ENCODE measurements at places on chromosomes 1 and 21. TPM values are rescaled to one million over a fixed set of nuclear protein-coding genes. Genes with fewer than 3 reads are reported as not detected.

Gene CBR3
- total RNA-seq = 9.7 TPM

Gene UTS2
- total RNA-seq = 0.19 TPM

Gene OLFML3
- total RNA-seq = 0.20 TPM

Gene SZT2
- 27.6 TPM for total RNA-seq

Gene BRINP3
- not detected for total RNA-seq

Gene KIF2C
- total RNA-seq = 71.0 TPM

Gene KRTAP12-2
- total RNA-seq = not detected

Gene OR11L1
- total RNA-seq = not detected

Gene ERRFI1
- 1.4 TPM for total RNA-seq

Gene NECTIN4
- 0.16 TPM for total RNA-seq

Gene TFAP2E
- 0.32 TPM for total RNA-seq

Gene SYCP1
- not detected for total RNA-seq

Gene NKAIN1
- total RNA-seq = not detected

Gene GCSAML
- total RNA-seq = 3.1 TPM

Gene HSPA13
- total RNA-seq = 39.1 TPM

Gene ARHGAP30
- total RNA-seq = 146 TPM

Gene GNG12
- total RNA-seq = 0.60 TPM

Measured in activated naive CD8-positive, alpha-beta T cell treated with anti-CD3 and anti-CD28 coated beads for 36 hours (primary cell).